ENCODE measurements at places on chromosomes 4 and X.

DNA sequence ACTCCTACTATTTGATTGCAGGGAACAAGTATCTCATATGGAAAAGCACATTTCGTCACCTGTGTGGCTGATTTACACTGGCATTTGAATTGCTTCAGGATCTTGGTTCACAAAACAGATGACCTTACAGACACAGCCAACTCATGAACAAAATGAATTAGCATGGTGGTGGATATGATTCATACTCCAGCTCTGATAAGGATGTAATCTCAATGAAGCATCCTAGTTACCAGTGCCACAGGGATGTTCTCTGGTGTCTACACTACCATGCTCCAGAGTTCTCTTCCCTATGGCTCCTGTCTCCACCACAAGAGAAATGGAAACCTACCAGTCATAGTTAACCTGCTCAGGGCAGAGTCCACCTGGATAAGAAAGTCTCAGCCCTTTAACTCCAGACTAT is 40.7 kb downstream of the TEC start:
- no peak for DNase-seq

- DNase-seq = no peak
Observed at GRCh38 chr4:155789391-155789790, 30.6 kb downstream of the GUCY1B1 start.

GRCh38 chrX:37800717-37801116 is 20.9 kb downstream of the CYBB start:
- DNase-seq = no peak

- no peak for DNase-seq
Observed at GRCh38 chrX:143306991-143307937, 210.0 kb downstream of the SPANXN3 start.

DNA sequence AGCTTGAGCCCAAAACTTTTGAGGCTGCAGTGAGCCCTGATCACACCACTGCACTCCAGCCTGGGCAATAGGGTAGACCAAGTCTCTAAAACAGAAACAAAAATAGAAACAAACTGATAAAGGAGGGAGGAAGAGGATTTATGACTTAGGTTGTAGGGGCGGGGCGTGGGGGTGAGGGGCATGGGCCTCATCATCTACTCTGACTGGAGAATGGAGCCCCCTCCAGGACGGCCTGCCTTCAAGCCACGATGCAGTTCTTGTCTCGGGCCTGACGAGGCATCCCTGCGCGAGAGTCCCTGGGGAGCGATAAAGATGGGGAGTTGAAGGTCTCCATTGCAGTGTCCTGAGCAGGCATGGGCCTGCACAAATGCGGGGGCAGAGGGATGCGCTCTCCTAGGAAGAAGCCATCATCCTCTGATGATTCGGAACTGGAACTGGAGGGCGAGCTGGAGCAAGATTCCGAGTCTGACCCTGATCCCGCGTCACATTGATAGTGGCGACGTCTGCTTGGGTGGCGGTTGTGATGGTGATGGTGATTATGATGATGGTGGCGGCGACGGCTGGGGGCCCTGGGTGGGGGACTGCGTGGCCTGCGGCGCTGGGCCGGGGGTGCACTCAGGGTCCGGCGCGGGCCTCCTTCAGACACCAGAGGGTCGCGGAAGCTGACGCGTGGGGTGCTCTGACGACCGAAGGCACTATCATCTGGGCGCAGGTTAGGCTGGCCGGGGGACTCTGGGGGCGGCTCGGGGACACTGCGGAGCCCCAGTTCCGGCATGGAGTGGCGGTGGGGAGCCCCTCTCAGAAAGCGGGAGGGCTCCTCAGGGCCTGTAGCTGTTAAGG is 4.0 kb downstream of the PLP2 start:
- DNase-seq = no peak

DNA sequence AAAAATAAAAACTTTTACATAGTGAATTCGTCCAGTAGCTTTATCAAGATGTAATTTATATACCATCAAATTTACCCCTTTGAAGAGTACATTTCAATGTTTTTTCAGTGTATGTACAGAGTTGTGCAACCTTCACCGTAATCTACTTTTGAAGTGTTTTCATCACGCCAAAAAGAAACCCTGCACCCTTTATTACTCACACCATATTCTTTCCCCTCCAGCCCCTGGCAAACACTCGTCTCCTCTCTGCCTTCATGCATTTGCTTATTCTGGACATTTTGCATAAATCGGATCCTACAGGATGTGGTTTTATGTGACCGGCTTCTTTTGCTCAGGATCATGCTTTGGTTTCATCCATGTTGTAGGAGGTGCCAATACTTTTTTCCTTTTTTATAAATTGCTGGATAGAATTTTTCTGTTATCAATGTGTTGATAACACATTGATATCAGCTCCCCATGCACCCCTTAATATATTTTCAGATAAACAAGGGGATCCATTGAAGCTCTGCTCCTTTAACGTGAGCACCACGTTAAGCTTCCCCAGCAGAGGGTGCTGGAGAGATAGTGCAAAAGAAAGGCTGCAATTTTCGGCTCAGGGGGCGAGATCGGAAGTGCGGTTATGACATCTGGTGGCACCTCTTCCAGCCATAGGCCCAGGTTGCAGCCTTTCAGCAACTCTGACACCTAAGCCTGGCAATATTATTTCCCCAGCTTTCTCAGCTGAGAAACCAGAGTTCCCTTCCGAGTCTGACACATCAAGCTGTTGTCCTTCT is 100.1 kb upstream of the VCX3B start:
- no peak for DNase-seq

DNA sequence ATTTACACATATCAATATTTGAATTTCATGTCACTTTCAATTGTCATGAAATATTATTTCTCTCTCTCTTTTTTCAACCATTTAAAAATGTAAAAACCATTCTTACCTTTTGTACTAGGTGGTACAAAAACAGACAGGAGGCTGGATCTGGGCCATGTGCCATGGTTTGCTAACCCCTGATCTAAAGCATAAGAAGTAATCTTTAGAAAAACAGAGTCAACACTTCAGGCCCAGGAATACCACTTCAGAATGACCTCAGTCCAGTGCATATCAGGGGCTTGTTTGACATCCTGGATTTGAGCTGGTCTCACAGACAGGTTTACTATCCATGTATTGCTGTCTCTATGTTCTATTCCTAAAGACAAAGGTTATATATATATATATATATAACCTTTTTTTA is 102.5 kb downstream of the DCHS2 start:
- no peak for DNase-seq

GRCh38 chr4:128861856-128862518 is 52.5 kb downstream of the JADE1 start:
- DNase-seq = no peak

DNA sequence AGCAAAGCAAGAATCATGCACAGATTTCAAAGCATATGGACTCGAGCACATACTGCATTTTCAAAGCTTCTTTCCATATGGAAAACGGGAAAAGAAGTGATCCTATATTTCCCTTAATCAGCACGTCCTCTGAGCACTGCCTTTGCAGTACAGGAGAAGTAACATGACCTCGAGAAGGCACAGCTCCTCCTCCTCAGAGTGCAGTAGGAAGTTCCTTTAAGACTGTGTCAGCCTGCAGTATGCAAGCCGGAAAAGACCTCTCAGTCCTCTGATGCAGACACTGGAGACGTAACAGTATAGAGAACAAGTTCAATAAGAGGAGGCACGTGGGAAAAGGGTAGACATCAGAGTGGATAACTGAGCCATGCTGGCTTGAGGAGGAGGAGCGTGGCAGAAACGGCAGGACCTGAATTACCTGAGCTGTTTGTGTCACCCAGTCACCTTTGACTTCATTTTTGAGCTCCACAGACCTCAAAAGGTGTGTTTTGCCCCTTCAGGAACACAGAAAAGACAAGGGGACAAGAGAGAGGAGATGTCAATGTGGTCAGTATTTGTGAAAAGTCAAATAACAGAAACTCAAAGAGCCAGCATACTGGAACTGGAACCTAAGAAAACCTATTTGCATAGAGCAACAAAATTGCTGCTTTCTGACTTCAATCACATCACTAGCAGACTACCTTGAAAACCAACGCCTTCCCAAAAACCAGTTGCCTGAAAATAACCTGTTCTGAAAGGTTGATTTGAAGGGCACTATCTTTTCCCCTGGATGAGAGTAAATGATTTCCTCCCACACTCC is 20.8 kb downstream of the IRF2 start:
- peak; percentile 54 for DNase-seq

DNA sequence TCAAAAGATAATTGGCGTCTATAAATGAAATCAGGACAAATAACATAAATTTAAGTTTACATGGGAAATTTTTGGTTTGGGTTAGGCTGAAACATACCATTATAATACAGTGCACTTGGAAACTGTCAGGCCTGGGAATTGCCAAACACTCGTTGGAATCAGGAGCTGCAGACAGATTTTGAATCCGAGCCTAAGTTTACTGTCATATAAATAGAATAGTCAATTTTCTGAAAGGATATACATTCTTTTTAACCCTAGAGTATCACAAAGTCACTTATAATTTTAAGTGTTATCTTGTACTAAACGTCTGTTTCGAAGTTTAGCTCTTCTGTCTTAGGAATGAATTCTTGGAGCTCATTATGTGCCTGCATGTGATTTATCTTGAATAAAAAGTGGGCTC is 234.1 kb downstream of the VEGFC start:
- no peak for DNase-seq

GRCh38 chr4:163085085-163085484 is 81.6 kb downstream of the NAF1 start:
- no peak for DNase-seq

- DNase-seq = no peak
Observed at GRCh38 chr4:677431-678293, 3.3 kb downstream of the MYL5 start.

DNA sequence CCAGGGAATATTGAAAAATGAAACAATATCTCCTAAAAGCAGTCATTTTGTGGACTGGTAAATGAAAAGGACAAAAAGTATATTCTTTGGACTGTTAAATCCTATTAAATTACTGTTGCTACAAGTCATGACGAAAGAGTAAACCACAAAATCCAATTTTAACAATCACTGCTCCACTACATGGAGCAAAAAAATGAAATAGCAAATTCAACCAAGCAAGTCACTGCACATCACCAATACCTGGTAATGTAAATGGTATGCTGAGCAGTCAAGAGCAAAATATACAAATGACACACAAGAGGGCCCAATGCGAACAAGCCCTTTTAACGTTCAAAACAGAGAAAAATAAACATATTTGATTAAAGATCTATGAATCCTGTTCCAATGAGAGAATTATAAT is 126.2 kb downstream of the KLHL13 start:
- no peak for DNase-seq

GRCh38 chr4:138756519-138756918 is 259.1 kb upstream of the NOCT start:
- DNase-seq = no peak

DNA sequence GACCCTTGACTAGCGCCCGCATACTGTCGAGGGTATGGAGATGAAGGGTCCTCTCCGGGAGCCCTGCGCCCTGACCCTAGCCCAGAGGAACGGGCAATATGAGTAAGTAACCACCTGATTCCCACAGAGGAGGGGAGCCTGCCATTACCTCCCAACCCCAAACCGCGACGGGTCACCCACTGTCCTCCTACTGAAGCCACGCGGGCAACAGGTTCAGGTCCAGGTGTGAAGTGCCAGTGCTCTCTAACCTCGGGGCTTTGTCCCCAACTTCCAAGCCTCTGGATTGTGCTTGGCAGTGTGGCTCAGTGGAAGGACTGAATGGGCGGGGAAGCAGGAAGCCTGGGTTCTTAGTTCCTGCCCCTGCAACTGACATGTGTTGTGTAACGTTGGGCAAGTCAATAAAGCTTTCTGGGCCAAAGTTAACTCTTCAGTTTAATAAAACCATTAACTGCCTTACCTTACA is 694 bp downstream of the OCRL start:
- DNase-seq = peak; percentile 18

GRCh38 chr4:69888336-69888735 is 28.4 kb upstream of the SULT1E1 start:
- no peak for DNase-seq

- DNase-seq = no peak
Observed at GRCh38 chr4:155889031-155889793, 14.3 kb upstream of the TDO2 start.

DNA sequence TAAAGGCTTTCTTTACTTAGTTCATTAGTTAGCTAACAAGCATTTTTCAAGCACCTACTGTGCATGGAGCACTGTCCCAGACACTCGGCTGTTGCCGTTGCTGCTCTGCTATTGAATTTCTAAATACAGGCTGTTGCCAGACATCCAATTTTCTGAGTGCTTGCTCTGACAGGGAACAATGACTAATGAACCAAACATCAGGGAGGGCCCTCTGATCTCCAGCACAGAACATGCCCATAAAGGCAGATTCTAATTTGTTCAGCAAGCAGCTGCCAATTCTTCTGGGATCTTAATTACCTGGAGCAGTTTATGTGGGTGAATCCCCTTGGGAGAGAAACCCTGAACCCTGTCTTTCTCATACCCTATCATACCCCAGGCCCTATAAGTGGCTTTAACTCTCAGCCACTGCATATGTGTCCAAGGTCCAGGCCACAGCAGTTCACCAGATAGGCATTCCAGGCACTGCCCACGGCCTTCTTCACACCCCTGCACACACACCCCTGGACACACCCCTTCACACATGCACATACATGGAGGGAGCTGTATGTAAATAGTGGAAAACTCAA is 27.9 kb downstream of the TSC22D3 start:
- DNase-seq = no peak

DNA sequence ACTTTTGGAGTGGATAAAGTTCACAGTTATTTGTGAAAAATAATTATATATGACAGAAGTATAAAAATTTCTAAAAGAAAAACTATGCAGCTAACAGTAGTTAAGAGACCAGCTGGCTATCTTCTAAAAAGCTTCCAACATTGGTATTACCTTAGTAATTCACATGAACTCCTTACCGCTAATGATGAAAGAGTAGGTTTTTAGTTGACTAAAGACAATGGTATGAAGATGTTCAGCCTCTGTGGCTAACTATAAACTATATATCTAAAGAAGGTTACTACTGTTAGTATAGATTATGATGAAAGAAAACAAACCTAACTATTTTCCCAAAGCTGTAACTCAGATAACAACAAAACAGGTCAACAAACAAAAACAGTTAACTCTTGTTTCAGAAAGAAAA is 10.4 kb downstream of the CCNI start:
- no peak for DNase-seq

DNA sequence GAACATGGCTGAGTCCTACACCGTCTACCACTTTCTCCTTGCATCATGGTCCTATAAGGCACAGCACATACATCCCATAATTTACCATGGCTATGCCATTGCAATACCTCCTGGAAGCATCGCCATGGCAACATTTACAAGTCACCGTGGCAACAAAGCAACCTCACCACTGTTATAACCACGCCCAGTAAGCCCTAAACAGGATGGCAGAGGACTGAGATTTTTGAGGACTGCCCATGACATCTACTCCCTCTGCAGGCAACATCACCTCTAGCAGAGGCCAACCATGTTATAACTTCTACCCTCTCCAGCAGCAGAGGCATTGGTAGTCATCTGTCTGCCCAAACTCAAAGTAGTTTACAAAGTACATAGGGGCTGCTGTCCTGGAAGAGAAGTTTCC is 29.7 kb downstream of the BCOR start:
- DNase-seq = no peak

- DNase-seq = no peak
Observed at GRCh38 chr4:149676076-149676475, 139.6 kb downstream of the IQCM start.
